ENCODE measurements at places on chromosomes 7 and 10.

GRCh38 chr7:114081606-114082425 lies 163.0 kb upstream of the PPP1R3A start:
- DNase-seq = no peak

GRCh38 chr7:158431941-158432347 lies 155.7 kb downstream of the PTPRN2 start:
- DNase-seq = peak; percentile 81

GRCh38 chr7:16015981-16016380 lies 329.5 kb upstream of the MEOX2 start:
- DNase-seq = no peak

GRCh38 chr10:2772816-2773631 lies 294.3 kb upstream of the PFKP start:
- DNase-seq = no peak

DNA sequence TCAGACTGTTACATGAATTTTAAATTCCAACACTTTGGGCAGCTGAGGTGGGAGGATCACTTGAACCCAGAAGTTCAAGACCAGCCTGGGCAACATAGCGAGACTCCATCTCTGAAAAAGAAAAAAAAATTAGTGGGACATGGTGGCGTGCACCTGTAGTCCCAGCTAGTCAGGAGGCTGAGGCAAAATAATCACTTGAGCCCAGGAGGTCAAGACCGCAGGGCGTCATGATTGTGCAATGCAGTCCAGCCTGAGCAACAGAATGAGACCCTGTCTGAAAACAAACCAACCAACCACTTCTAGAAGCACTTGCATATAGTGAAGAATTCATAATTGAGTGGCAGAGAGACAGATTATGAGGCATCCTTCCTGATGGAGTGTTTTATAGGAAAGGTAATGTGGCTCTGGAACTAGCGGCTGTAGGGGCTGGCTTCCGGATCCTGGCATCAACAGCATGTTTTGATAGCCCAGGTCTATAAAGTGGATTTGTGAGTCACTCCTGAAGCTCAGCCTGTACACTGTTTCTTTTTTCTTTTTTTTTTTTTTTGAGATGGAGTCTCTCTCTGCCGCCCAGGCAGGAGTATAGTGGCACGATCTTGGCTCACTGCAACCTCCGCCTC lies 40.3 kb upstream of the RSBN1L start:
- DNase-seq = no peak

- DNase-seq = no peak
Measured at GRCh38 chr7:90288154-90288553, 33.0 kb downstream of the FAM237B start.
